ENCODE measurements at places on chromosomes 13 and 19.

- DNase-seq, result no peak
Observed at GRCh38 chr13:91112201-91112923, 235.1 kb upstream of the MIR17HG start.

- no peak for DNase-seq
Observed at GRCh38 chr13:84238381-84238780, 356.1 kb upstream of the SLITRK1 start.

DNA sequence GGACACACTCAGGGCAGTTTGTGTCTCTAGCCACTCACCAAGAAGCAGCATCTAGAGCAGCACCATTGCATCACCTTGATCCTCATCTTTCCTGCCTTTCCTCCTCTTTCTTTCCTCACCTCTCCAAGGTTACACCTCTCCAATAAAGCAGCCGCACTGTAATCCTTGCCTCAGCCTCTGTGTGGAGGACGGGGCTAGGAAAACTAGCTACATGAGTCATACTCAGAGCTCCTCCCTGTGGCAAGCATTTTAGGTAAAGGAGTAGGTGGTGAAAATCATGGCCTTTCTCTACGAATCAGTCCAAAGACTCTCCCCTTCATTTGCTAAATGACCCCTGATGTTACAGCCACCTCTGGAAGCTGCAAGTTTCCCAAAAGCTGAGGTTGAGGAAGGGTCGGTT lies 108.9 kb downstream of the DNAJC15 start:
- no peak for DNase-seq

GRCh38 chr13:75514080-75514995 lies 23.3 kb downstream of the COMMD6 start:
- no peak for DNase-seq

DNA sequence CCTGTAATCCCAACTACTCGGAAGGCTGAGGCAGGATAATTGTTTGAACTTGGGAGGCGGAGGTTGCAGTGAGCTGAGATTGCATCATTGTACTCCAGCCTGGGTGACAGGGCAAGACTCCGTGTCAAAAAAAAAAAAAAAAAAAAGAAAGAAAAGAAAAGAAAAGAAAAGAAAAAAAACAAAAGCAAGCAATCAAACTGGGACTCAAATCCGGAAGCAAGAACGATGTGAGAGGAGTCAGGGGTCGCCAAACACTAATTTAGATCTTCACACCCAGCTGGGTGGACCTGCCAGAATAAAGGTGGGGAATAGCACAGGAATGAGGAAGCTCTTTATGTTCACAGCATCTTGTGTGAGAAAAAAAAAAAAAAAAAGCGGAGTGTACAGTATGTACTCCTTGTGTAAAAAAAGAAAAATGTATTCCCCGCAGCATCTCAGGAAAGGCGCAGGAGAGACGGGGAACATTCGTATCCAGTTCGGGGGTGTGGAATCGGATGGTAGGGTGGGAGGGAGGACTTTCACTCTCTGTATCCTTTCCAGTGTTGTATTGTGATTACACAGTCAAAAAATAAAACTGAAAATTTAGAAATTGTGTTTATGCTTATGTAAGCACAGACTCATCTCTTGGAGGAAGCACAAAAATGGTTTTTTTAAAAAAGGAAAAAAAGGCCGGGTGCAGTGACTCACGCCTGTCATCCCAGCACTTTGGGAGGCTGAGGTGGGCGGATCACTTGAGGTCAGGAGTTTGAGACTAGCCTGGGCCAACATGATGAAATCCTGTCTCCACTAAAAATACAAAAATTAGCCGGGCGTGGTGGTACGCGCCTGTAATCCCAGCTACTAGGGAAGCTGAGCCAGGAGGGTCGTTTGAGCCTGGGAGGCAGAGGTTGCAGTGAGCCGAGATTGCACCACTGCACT lies 7.6 kb downstream of the DNAJB1 start:
- DNase-seq, result no peak

- no peak for DNase-seq
Observed at GRCh38 chr13:61036715-61037114, 378.9 kb downstream of the PCDH20 start.

DNA sequence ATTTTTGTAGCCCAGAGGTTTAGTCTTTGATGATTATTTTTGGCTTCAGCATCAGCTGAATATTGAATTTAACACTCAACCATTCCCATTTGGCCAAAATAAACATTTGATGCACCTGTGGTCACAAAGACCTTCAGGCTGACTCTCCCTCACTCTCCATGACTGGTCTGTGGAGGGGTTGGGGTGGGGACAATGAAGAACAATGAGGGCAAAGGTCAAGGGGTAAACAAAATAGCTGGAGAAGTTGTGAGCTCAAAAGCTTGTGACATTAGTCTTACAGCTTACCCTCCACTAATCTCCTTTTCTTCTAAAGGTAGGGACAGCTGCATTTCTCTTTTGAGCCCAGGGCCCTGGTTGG lies 86.9 kb downstream of the SLC15A1 start:
- DNase-seq, result no peak

DNA sequence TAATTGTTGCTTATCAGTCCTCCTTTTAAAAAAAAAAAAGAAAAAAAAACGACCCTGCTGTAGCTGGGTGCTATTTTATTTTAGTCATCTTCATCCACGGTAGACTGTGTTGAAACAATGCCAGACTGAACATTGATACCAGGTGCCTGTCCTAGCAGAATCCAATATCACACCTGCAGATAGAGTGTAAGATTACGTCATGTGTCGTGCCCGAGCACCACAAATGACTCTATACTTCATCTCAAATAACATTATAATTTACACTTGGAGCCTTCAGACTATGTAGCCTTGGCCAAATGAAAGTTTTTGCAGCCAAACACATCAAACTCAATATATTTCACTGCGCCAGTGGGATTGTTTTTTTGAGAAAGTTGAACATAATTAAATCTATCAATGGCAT lies 410.6 kb downstream of the FGF9 start:
- no peak for DNase-seq

DNA sequence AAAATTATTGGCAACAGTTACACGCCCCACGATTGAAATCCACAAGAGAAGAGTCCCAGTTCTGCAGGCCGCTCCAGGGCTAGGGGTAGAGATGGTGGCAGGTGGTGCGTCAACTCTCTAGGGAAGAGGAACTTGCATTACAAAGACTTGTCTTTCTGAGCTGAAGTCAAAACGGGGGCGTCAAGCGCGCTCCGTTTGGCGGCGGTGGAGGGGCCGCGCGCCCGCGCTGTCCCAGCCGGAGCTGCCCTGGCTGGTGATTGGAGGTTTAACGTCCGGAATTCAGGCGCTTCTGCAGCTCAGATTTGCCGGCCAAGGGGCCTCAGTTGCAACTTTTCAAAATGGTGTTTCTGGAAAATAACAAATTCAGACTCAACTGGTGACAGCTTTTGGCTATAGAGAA lies 38.9 kb downstream of the SOX1 start:
- no peak for DNase-seq

- no peak for DNase-seq
Observed at GRCh38 chr13:26562512-26562890, 5.0 kb downstream of the WASF3 start.

DNA sequence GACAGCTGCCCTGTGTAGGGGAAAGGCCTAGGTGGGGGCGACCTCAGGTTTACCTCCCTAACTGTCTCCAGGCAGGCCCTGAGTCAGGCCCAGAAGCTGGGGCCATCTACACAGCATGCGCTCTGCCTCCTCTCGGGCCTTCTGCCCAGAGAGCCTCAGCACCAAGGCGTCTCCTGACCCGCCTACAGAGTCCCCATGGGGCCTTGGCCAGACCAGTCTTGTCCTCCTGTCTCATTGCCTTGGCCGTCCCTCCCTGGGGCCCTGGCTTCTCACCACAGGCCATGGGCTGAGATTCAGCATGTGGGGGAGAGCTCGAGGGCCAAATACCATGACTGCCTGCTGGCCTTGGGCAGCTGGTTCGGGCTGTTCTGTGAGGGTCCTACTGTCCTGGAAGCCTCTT lies 59.0 kb downstream of the SMARCA4 start:
- DNase-seq, result no peak

DNA sequence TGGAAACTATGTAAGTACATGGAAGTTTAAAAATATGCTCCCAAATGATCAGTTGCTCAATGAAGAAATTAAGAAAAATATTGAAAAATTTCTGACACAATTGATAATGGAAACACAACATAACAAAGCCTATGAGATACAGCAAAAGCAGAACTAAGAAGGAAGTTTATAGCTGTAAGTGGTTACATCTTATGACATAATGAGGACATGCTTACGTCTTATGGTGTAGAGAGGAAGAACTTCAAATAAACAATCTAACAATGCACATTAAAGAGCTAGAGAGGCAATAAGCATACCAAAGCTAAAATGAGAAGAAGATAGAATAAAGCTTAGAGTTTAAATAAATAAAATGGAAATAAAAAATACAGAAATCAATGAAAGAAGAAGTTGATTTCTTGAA lies 50.0 kb upstream of the CEACAM21 start:
- DNase-seq, result no peak

- no peak for DNase-seq
Observed at GRCh38 chr13:40399756-40400155, 266.7 kb downstream of the FOXO1 start.

DNA sequence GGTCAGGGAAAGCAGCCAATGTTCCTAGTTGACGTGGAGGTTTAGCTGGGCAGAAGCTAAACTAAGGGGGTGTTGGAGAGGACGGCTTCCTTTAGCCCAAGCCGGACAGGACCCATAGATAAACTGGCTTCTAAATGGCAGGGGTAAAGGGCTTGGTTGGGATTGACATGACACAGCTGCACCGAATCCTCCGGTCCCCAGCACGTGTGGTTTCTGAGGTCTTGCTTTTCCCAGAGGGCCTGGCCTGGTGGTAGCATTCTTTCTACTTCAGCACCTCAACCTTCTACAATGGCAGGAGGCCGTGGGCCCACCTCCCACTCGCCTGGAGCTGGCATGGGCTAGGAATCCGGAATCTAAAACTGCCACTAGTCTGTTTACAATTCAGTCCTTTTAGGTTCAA lies 163.0 kb downstream of the FGF9 start:
- DNase-seq, result no peak

- DNase-seq, result peak; percentile 92
Observed at GRCh38 chr19:1279782-1280341, 4.5 kb downstream of the FAM174C start.

DNA sequence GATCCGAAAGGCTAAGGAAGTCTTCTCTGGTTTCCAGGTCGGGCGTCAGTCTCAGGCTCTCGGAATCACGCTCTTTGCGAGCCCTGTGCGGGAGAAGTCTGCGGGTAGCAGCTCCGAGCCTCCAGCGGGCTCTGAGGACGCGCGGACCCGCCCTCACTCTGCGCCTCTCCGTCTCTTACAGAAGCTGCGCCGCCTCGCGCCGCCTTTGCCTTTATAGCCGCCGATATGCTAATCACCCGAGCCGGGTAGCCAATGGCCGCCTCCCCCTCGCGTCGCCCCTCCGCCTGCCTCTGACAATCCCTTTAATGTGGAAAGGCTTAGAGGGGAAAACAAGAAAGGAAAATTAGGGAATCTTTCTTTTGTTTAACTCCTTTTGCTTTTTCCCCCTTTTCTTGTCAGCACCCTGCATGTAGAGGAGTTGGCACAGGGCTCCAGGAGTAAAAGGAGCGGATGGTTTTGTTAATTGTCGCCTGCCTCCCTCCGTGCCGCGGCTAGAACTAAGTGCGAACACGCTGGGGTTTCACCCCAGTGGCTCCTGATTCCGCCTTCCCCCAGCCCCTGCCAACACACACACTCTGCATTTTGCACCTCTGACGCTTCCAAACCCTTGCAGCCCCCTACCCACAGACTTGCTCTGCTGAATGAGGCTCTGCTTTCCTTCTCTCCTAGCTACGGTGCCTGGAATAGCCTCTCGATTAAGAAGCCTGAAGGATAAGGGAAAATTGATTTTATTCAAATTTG lies at the start of gene PCDH8:
PCDH8 (minus strand) TSS at position 186 of the 741 bp plus-strand sequence. CDS start 204 bp downstream, outside the sequence.
- peak; percentile 60 for DNase-seq

GRCh38 chr19:18428173-18428786 lies 9.1 kb downstream of the SSBP4 start:
- no peak for DNase-seq

DNA sequence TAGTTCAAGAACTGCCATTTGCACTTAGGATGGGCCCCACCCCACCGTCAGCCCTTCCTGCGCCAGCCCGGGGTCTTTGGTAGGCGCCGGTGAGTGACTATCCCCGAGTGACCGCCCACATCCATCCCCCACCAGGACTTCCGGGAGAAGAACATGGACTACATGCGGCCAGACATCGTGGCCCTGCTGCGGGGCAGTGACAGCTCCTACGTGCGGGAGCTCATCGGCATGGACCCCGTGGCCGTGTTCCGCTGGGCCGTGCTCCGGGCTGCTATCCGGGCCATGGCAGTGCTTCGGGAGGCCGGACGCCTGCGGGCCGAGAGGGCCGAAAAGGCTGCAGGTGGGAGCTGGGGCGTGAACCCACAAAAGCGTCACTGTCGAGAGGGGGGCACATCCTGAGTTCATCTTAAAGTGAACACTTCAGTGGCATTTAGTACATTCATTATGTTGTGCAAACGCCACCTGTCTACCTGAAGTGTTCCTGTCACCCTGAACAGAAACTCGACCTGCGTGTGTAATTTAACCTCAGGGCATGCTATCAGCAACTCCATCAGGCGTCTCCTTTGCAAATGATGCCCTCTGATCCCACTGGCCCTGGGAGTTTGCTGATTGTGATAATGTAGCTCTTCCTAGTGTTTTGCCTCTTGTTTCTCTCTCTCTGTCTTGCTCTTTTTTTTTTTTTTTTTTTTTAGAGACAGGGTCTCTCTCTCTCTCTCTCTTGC lies 42.4 kb upstream of the USE1 start:
- DNase-seq, result no peak

- DNase-seq, result no peak
Observed at GRCh38 chr13:79912403-79912802, 428.5 kb downstream of the SPRY2 start.

DNA sequence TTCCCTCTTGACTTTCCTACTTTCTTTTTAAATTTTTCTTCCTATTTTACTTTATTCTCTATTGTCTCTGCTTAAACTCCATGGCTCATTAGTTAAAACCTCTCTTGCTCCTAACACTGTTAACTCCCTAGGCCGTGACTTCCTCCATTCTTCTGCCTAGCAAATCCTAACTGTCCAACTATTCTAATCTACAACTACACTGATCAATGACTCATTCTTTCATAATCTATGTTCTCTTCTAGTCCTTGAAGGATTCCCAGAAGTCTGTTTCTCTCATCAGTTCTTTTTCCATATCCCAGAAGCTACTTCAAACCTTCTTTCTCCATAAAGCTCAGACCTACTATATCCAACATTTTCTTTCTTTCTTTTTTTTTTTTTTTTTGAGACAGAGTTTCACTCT lies 66.9 kb downstream of the MICU2 start:
- no peak for DNase-seq

Measured in femur (tissue), 1 donor.